Omental fat pad (tissue), 4 donors: ENCODE measurements at places on chromosomes 4 and X.

GRCh38 chr4:38128478-38129459, 168.6 kb downstream of the PTTG2 start:
- DNase-seq, result no peak

- no peak for DNase-seq
Observed at GRCh38 chrX:20059467-20060128, 57.1 kb downstream of the MAP7D2 start.

DNA sequence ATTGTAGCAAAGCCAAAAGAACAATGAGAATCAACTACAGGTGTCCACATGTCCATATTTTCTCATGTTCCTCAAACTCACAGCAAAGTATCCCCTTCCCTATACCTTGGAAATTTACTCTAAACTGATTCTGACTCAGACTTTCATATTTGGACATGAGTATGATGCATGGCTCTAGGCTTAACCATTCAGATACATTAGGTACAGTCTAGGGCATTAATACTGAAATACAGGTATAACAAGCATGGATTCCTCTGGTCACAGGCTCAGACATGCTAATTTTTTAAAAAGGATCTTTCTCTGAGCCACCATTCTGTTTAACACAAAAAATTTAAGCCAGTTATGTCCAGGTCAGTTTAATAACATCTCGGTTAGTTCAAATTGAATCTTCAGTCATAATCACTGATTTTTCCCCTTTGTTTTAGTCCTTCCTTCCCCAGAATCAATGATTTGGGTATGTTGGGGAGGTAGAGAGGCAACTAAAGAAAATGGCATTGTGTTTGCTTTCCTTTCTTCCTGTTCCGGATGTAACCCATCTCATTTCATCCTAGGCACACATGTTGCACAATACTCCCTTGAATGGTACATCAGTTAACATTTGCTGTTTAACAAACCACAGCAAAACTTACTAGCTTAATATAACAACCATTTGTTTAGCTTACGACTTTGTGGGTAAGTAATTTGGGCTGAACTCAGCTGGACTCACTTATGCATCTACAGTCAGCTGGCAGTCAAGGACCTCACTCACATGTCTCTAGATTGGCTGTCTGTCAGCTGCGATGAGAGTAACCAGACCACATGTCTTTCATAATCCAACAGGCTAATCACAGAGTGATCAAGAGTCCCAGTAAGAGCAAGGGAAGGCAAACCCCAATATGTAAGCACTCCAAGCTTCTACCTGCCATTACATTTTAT, 75.3 kb upstream of the GRIA3 start:
- DNase-seq, result no peak

- DNase-seq, result no peak
Observed at GRCh38 chr4:161285461-161285860, 878.3 kb downstream of the FSTL5 start.

GRCh38 chr4:26837993-26838842, 22.4 kb upstream of the STIM2 start:
- no peak for DNase-seq

GRCh38 chr4:105966051-105966450, 70.8 kb downstream of the NPNT start:
- DNase-seq, result no peak

DNA sequence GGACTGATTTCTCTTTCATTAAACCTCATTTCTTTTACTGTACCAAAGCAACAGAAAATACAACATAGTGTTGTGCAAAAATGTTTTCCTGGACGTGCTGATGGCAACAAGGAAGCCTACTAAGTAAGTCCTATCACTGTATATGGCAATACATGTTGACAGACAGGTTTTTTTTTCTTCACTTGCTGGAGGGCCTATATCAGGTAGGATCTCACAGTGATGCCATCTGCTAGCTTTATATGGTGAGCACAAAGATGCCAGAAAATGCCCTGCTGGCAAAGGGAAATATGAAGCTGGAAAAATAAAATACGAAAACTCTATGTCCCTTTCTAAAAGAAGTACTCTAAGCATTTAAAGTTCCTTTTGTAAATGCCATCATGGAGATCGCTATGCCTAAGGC, 119.0 kb upstream of the PDLIM3 start:
- no peak for DNase-seq

GRCh38 chr4:569958-570667, 6.0 kb downstream of the TMEM271 start:
- DNase-seq, result no peak

GRCh38 chr4:107333518-107333917, 297.4 kb upstream of the DKK2 start:
- no peak for DNase-seq

GRCh38 chr4:7797330-7797729, 142.3 kb downstream of the AFAP1 start:
- DNase-seq, result no peak

DNA sequence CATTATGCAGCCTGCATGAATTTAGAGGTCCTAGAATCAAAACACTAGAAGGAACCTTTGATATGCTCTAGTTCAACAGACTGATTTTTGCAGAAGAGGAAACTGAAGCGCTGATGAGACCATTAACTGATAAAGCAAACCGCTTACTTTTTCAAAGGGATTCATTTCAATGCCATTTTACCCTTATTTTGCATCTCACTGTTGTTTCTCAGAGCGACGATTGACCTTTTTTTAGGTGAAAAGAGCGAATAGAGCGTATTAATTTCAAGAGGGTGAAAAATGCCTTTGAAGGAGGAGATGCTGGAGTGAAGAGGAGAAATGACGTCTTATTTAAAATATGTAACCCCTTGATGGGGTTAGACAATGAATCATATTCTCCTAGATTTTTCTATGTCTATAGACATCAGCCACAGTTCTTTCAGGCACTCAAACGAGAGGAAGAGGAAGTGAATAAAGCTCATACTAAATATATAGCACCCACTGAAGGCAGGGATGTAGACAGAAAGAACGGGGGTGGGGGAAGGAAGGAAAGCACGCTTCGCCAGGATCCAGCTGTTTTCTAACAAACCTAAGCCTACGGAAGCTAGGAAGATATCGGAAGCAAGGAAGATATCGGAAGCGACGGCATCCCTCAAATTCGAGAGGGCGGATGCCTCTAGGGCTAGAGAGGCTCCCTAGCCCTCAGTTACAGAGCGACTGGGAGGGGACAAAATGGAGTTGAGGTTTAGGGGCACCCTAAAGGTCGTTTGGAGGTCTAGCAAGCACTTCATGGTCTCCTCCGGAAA, 848 bp downstream of the ACSL4 start:
- DNase-seq, result no peak

DNA sequence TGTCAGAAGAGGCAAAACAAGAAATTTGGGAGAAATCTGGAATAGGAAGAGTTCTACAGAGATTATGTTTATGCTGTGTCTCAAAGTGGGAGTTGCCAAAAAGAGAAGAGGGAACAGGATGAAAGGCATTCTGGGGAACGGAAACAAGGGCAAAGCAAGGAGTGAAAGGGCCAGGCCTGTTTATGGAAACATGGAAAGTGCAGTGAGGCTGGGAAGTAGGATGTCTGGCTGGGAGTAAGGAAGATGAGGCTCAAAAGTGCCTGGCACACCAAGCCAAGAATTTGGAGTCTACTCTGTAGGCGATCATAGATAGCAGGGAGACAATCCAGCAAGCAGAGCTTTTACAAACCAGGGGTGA, 1.8 kb upstream of the CUL4B start:
- no peak for DNase-seq

DNA sequence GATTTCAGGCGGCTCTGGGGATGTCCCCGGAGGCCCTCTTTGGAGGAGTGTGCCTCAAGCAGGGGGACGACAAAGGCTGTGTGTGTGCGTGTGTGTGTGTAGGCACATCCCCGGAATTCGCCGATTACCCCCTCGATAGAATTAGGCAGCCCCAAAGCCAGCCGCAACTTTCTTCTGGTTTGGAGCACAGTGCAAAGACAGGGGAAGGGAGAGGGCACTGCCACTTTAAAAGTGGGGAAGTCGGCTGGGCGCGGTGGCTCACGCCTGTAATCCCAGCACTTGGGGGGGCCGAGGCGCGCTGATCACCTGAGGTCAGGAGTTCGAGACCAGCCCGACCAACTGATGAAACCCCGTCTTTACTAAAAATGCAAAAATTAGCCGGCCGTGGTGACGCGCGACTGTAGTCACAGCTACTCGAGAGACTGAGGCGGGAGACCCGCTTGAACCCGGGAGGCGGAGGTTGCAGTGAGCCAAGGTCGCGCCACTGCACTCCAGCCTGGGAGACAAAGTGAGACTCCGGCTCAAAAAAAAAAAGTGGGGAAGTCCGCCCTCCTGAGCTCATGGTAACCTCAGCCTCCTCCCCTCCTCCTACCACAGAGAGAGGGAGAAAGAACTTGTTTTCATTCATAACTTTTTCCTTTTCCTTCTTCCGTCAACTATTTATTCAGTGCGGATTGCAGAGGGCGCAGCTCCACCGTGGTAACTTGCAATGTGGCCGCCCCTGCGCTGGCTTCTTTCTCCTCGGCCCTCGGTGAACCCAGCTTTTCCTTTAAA, 2.4 kb downstream of the SPRY1 start:
- DNase-seq, result no peak

DNA sequence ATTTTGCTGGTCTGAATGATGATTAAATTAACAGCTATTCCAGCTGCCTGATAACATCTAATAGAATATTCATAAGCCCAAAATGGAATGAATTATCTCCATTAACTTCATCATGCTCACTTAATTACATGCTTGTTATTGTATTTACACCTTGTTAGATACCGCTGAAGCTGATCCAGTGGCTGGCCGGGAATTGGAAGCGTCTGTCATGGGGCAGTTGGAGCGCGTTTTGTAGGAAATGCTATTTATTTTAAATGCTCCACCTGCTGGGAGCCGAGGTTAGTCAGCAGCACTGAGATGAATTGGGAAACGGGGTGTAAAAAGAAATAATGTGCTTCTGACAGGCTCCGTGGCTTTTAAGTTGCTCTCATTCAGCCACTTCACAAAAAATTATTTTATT, 25.2 kb downstream of the ARX start:
- DNase-seq, result no peak

- no peak for DNase-seq
Observed at GRCh38 chr4:110624398-110624780, 1.5 kb upstream of the PITX2 start.

DNA sequence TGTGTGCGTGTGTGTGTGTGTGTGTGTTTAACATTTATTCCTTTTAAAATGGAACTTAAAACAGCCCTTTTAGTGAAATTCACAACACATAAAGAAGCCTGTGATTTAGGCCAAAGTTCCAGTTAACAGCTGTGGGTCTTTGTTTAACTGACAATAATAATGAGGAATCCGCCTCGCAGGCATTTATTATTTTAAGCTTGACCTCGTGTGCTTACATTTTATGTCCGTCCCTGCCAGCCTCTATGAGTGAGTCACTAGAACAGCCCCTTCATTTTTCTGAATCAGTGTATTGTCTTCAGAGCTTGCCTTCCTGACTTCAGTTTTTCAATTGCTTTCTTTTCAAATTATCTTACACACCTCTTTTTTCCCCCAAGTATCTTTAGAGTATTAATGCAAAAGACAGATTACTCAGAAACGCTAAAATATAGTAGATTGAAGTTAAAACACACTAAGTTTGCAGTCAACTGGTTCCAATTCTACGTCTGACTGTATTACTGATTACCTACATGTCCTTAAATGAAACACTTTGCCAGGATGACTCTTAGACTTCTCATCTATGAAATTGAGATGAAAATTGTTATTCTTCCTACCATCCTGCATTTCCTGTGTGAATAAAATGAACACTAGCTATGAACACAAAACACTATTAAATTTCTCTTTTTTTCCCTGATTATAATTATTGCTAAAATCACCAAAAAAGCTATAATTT, 319.6 kb upstream of the HS3ST1 start:
- no peak for DNase-seq

- no peak for DNase-seq
Observed at GRCh38 chr4:53510321-53510720, 81.0 kb downstream of the LNX1 start.

DNA sequence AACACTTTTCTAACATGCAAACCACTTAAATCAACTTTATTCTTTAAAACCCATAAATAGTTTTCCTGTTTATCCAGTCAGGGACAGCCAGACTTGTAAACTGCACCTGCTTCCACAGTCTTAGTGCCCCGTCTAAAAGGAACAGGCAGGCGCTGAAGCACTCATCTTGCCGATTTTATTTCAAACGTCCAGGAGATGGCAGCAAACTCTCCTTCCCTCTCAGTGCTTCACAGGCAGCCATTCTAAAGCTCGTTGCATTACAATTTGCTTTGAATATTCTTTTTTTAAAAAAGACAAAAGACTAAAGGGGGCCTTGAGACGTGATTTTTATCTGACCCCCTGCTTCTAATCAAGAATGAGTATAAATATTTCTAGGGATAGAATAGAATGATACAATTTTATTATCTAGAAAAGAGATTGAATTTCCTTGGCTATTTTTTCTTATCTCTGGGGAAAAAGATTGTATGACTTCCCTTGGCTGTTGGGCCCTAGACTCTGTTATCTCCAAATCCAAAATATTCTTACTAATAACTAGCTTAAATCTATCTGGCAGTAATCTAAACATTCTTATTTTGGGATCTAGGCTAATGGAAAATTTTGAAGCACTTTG, 93.6 kb upstream of the MYOZ2 start:
- DNase-seq, result no peak

GRCh38 chr4:24244663-24245490, 339.5 kb downstream of the DHX15 start:
- no peak for DNase-seq

- no peak for DNase-seq
Observed at GRCh38 chrX:30302956-30303355, 6.2 kb downstream of the NR0B1 start.

- DNase-seq, result no peak
Observed at GRCh38 chrX:37076983-37077382, 68.8 kb downstream of the FAM47C start.
